ENCODE measurements at places on chromosomes 6 and 20. TPM values are rescaled to one million over a fixed set of nuclear protein-coding genes. Genes with fewer than 3 reads are reported as not detected.

GRCh38 chr6:161696801-161697200 lies 422.9 kb upstream of the AGPAT4 start:
- no peaks in the 10 kb centered on the region for H3K4me1 ChIP-seq
- H3K36me3 ChIP-seq, result no peaks in the 10 kb centered on the region
- H3K27ac ChIP-seq, result no peak overlapping the region
- no peak overlapping the region for H3K4me3 ChIP-seq
- peak; percentile 5 for DNase-seq
- no peaks in the 10 kb centered on the region for H3K27me3 ChIP-seq

DNA sequence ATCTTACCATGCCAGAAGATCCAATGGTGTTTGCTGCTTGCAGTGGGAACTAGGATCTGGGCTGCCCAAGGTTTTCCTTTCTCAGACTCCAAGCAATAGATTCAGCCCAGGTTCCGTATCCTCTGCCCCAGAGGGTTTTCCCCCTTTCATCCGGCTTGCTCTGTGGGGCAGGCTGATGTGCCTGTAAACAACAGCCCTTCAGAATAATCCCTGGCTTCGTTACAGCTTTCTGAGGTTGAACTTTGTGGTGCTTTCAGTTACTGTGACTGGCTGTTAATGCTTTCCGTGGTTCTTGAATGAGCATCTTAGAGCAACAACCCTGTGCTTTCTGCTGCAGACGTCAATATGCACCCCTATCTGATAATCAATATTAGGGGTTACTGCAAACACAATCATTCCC lies 400.4 kb downstream of the BTBD3 start:
- no peak overlapping the region for H3K27ac ChIP-seq
- DNase-seq, result no peak
- no peaks in the 10 kb centered on the region for H3K4me1 ChIP-seq
- no peaks in the 10 kb centered on the region for H3K36me3 ChIP-seq
- H3K4me3 ChIP-seq, result no peak overlapping the region

DNA sequence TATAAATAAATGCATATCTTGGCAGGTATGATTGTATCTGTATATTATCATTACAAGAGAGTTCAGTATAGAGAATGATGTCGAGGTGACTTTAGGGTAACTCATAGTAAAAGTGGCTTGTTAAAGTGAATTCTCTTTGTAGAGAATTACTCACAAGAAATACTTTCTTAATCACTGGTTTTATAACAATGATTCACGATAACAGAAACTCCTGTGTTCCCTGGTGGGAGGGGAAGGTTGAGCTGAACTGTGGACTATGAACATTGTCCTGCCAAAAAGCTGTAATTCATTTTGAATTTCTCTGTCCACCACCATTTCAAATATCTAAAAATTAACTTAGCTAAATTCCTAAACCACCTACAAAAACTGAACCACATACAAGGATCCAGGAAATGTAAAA lies 7.7 kb downstream of the TPMT start:
- H3K4me1 ChIP-seq, result peaks cover 5% of the 10 kb centered on the region
- peak overlapping the region; percentile 43 for H3K27ac ChIP-seq
- H3K27me3 ChIP-seq, result no peaks in the 10 kb centered on the region
- no peaks in the 10 kb centered on the region for H3K36me3 ChIP-seq
- H3K4me3 ChIP-seq, result no peak overlapping the region

DNA sequence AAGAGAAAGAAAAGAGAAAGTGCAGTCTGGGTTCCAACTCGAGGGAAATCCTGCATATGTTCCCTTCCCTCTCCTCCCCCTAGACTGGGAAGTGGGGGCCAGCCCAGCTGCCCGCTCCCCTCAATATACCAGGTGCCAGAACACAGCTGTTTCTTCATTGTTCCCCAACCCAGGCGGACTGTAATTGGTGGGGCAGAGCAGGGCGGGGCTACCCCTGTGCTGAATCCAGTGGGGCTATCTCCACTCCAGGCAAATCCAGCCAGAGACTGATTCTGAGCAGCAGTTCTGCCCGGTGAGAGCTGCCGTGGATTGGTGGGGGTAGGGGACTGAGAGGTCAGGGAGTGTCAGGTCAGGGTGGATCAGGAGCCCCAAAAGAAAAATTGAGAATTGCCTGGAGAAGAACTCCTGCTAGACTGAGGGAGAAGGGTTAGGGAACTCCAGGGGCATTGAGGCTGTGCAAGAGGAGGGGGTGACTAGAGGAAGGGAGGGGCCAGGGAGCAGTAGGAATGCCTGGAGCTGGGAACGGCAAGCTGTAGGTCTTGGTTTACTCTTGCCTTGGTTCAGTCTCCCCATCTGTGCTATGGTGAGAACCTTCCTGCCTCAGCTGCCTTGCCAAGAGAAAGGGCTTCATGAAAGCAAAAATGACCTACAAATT lies at the start of gene MYMX:
MYMX (plus strand) TSS at position 250 of the 655 bp plus-strand sequence. CDS start 546 bp downstream, outside the sequence.
- H3K27me3 ChIP-seq, result peaks cover 6% of the 10 kb centered on the region
- DNase-seq, result no peak
- H3K27ac ChIP-seq, result no peak within 1 kb of the TSS
- H3K4me3 ChIP-seq, result no peak within 1 kb of the TSS
- H3K4me1 ChIP-seq, result peaks cover 23% of the 10 kb centered on the region
- H3K36me3 ChIP-seq, result no peaks in the 10 kb centered on the region

GRCh38 chr6:160042788-160043301 lies 74.0 kb downstream of the IGF2R start:
- DNase-seq, result peak; percentile 63
- H3K4me1 ChIP-seq, result peaks cover 28% of the 10 kb centered on the region
- H3K27me3 ChIP-seq, result no peaks in the 10 kb centered on the region
- peak overlapping the region; percentile 31 for H3K4me3 ChIP-seq
- H3K36me3 ChIP-seq, result peaks cover 29% of the 10 kb centered on the region

GRCh38 chr6:167795321-167795811 lies 31.3 kb upstream of the AFDN start:
- H3K4me3 ChIP-seq, result no peak overlapping the region
- no peaks in the 10 kb centered on the region for H3K36me3 ChIP-seq
- no peak for DNase-seq
- H3K27me3 ChIP-seq, result peaks cover 2% of the 10 kb centered on the region

DNA sequence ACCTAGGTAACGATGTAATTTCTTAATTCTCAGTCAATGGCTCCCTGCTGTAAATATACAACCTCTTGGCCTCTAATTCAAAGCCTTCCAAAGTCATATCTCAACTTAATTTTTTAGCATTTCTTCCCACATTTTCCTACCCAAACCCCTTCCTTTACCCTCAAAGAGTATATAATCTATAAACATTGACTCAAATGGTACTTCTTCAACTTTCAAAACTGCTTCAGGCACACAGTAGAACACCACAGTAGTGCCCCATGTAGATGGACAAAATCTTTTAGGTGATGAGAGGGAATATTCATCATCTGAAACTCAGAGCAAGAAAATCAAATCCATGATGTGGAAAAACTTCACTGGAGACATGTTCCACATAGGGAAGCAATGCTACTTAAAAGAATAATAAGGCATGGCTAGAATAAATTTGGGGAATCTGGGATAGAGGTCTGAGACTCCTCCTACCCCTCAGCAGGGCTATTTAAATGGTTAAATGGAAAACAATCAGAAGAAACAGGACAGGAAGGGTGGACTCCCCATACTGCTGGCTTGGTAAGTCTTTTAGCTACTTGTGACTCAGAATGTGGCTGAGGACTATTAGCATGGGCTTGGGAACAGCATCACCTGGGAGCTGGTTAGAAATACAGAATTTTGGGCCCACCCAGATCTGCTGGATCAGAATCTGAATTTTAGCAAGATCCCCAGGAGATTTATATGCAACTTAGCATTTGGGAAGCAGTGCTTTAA lies 6.4 kb downstream of the SLC22A2 start:
- peaks cover 2% of the 10 kb centered on the region for H3K4me1 ChIP-seq
- no peak for DNase-seq
- no peak overlapping the region for H3K4me3 ChIP-seq
- H3K36me3 ChIP-seq, result no peaks in the 10 kb centered on the region
- no peak overlapping the region for H3K27ac ChIP-seq

DNA sequence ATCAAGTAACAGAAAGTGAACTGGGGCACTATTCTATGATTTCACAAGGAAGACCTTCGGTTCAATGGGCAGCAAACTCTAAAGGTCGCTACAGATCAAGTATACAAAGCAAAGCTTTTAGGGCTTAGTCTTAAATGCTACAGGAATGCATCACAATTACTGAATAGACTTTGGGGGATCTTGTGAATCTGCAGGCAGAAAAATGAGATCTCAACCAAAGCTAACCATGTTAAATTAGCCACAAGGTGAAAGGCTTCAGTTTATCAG lies 98.0 kb upstream of the TMEM30A start:
- no peaks in the 10 kb centered on the region for H3K27me3 ChIP-seq
- H3K36me3 ChIP-seq, result no peaks in the 10 kb centered on the region
- H3K27ac ChIP-seq, result no peak overlapping the region
- no peak overlapping the region for H3K4me3 ChIP-seq
- DNase-seq, result no peak

DNA sequence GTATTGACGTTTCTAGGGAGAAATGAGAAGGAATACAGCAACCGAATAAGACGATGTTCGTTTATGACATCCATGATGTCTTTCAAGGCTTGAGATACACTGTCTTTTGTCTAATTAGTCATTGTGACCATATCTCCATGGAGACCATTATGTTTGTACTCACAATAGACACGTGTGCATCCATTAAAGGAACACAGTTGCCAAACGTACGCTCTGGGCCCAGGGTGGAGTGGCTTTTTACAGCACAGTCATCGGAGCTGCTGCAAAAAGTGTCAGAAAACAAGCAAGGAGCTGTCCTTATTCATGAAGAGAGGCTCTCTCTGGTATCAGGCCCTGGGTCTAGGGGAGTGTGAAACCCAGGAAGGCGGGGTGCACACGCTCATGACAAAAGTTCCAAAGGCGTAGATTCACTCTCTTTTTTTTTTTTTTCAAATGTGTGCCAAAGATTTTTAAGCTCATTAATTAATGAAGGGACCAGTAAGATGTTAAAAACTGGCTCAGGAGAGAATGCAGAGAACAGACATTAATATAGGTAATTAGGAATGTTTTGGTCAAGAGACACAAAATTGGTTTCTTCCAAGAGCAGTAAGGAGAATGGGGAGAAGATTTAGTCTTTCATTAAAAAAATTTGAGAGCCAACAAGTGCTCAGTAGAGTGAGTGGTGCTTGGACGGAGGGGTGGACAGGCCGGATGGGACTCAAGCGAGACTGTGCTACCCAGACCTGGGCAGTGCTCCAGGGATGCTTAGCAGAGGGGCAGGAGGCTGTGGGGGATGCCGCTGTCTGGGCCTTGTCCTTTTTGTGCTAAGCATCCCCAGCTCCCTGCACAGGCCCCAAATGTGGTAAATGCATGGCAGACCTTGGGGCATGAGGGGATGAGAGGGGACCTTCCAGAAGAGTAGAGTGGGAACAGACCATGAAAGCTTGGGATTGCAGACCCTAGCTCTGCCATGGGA lies 34.9 kb upstream of the GTSF1L start:
- H3K4me1 ChIP-seq, result peaks cover 4% of the 10 kb centered on the region
- no peak overlapping the region for H3K27ac ChIP-seq
- peaks cover 7% of the 10 kb centered on the region for H3K27me3 ChIP-seq
- peak; percentile 28 for DNase-seq
- H3K36me3 ChIP-seq, result no peaks in the 10 kb centered on the region
- H3K4me3 ChIP-seq, result no peak overlapping the region

DNA sequence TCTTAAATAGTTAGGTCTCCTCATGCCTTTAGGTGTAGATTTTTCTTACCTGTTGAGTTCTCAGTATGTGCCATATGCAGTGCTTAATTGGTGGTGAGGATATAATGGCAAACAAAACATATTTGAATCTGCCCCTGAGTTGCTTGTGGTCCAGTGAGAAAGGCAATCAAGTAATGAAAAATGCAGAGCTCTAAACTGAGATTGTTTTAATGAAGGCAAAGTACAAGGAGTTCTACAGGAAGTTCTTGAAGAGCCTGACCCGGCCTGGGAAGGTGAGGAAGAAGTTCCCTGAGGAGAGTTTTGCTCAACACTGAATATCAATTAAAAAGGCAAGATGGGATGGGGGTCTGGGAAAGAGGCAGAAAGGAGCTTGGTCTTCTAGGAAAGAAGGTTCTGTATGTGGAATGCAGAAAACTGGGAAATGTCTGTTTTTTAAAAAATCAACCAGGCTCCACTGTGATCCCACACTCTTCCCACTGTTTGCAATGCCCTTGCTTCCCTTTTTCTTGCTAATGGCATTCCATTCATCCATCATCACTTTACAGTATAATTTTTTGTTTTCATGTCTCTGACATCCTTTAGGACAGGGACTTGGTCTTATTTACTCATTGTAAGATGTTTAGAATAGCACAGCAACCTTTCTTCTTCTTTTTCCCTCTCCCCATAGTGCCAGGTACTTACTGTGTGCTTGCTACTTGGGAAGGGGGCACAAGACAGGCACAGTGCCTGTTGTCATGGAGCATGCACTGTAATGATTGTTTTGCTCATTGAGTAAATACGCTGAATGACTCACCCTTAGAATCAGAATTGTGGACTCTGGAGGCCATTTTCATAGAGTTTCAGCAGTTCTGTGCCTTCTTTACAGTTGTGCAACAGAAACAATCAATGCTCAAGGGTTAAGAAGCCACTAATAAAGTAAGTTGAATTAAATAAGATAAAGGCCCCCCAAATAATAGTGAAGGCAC lies 64.3 kb downstream of the ANKS1A start:
- peak overlapping the region; percentile 28 for H3K27ac ChIP-seq
- H3K36me3 ChIP-seq, result no peaks in the 10 kb centered on the region
- peaks cover 19% of the 10 kb centered on the region for H3K4me1 ChIP-seq
- no peak overlapping the region for H3K4me3 ChIP-seq

DNA sequence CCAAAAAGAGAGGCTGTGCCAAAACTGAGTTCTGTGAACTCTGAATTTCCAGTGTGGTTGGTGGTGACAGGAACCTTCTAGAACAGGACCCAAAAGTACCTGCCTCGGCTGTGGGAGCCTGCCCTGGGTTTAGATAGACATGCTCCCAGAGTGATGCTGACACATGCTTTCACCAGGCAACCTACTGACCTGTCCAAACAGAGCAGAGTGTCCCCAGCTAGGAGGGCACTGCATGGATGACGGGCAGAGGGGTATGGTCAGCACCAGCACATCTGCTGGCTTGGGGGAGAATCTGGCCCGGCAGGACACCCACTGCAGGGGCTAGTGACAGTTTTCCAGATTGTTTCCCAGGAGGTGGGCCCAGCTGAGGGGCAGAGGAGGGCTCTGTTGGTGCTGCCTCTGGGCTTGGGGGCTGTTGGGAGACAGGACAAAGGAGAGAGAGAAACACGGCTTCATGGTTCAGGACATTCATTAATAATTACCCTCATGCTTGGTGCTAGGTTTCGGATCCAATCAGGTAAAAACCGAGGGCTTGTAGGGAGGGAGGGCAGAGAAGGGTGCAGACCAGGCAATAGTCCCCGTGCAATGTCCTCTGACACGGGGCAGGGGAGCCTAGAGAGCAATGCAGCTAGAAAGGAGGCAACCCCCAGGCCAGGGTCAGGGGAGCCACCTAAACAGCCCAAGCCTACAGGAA lies 15.0 kb downstream of the KCNK5 start:
- no peaks in the 10 kb centered on the region for H3K4me1 ChIP-seq
- H3K27ac ChIP-seq, result no peak overlapping the region
- H3K27me3 ChIP-seq, result no peaks in the 10 kb centered on the region
- no peaks in the 10 kb centered on the region for H3K36me3 ChIP-seq
- H3K4me3 ChIP-seq, result no peak overlapping the region

Gene C20orf202
- not detected for total RNA-seq

Gene KCNK16
- not detected for total RNA-seq

Data from astrocyte (in vitro differentiated cells and primary cell).